GM23338 (cell line): ENCODE measurements at places on chromosomes 2 and 18. TPM values are rescaled to one million over a fixed set of nuclear protein-coding genes. Genes with fewer than 3 reads are reported as not detected.
A peak's percentile ranks its signal among the peaks of the same experiment; 100 is the strongest.

Gene KIF1A
- total RNA-seq, result 183 and 214 TPM in 2 replicates

Gene CCDC74B
- total RNA-seq, result 22.1 and 34.5 TPM in 2 replicates

DNA sequence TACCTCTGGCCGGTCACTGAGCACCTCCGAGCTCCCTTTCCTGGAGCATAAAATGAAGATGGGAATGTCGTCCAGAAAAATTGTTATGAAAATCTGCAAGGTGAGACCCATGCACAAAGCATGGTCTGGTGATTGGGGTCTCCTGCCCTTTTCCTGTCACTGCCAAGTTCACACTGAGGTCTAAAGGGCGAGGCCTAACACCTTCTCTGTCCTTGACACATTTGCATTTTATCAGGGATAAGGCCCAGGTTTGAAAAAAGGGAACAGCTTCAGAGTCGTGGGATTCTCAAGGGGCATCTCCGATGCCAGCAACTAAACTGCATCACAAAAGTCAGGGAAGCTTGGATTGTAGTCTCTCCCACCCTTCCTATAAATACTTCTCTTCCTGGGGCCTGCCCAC lies 24.7 kb downstream of the GNAL start:
- 0 out of 2 replicates have a peak overlapping the region, but pooled peaks have one; percentile 26 for H3K27ac ChIP-seq
- H3K4me3 ChIP-seq, result peak overlapping the region; percentile 27
- H3K36me3 ChIP-seq, result no peaks in the 10 kb centered on the region
- H3K4me1 ChIP-seq, result peaks cover 15% of the 10 kb centered on the region; the same call in 1 of the 2 replicates

- H3K27ac ChIP-seq, result no peak overlapping the region
- DNase-seq, result no peak
- H3K36me3 ChIP-seq, result no peaks in the 10 kb centered on the region
Measured at GRCh38 chr2:194567661-194568017, 1089.4 kb upstream of the SLC39A10 start.

DNA sequence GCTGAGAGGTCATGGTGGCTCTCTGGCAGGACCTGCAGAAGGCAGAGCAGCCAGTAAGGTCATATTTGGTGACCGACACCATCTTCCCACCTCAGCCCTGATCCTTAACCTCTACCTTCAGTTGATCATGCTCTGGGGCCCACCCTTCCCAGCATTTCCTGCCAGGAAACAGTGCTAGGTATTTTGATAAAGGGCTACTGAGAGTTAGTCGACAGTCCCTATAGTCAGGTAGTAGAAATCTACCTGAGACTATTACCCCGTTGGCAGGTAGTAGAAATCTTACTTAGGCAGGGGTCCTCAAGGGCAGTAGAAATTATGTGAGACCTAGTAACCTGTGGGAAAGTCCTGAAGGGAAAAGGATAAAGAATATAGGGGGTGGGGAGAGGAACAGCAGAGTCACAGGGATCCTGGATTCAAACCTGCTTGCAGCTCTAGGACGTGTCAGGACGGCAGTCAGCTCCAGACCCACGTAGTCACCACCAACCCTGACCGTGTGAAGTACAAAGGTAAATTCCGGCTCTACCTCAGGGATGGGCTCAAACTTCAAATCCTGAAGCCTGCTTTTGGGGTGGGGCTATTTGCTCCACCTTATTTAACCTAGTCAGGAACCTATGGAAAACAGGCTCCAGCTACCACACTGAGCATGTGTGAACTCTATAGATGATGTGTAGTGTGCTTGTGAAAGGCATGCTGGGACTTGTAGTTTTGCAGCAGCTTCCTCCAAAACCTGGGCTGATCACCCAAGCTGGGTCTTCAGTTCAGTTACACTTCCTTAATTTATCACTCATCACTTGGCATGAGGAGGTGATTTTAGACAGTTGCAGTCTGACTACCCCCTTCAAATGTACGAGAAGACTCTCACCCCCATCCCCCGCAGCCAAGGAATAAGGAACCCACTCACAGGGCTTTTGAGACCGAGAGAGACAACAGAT lies at the start of gene DQX1:
Gene DQX1, minus strand, starts transcription at position 515 of the 932 bp plus-strand sequence. Its CDS starts 502 bp downstream, at position 13.
- H3K4me3 ChIP-seq, result no peak within 1 kb of the TSS
- peaks cover 7% of the 10 kb centered on the region; the same call in 1 of the 2 replicates for H3K4me1 ChIP-seq
- peaks cover 22% of the 10 kb centered on the region for H3K27me3 ChIP-seq
- peaks cover 11% of the 10 kb centered on the region for H3K36me3 ChIP-seq
- DNase-seq, result peak; percentile 85
- H3K27ac ChIP-seq, result no peak within 1 kb of the TSS

DNA sequence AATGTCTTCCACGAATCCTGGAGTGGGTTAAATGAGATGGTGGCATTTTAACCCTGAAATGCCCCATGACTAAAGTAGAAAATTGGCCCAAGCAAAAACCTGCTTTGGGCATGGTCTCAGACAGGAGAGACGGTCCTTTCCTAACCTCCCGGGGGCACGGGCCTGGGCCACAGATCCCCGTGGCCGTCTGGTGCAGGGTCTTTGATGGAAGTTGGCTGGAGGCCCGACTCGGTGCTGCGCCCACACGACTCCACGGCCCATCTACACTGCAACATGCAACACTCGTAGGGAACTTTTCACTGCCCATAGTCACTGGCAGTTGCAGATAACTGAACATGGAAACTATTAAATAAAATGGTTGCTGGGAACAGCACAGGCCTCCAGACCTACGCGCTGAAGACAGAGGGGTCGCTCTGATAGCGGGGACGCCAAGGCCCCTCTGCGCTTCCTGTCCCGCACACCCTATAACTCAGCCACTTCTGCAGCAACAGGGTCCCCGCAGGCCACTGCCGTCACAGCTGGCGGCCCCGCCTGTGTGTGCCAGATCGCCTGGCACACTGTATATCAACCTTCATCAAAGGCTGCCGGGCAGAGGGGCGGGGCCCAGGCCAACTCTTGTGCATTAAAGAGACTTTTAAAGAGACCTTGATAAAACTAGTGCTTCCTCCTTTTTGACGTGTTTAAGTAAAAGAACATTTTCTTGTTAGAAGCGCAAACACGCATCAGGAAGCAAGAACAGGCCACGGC lies 214.1 kb downstream of the TWIST2 start:
- no peaks in the 10 kb centered on the region for H3K36me3 ChIP-seq
- H3K27ac ChIP-seq, result no peak overlapping the region
- no peaks in the 10 kb centered on the region for H3K4me1 ChIP-seq
- no peak overlapping the region for H3K4me3 ChIP-seq
- DNase-seq, result no peak
- no peaks in the 10 kb centered on the region for H3K27me3 ChIP-seq

- DNase-seq, result no peak
- H3K36me3 ChIP-seq, result no peaks in the 10 kb centered on the region
- no peaks in the 10 kb centered on the region for H3K27me3 ChIP-seq
- H3K27ac ChIP-seq, result no peak overlapping the region
- peaks cover 7% of the 10 kb centered on the region for H3K4me1 ChIP-seq
Measured at GRCh38 chr2:168583064-168583709, 127.1 kb downstream of the CERS6 start.
